Activated CD4-positive, alpha-beta T cell treated with anti-CD3 and anti-CD28 coated beads, Interleukin-2, amount 50 U/mL, for 1 hour (primary cell): ENCODE measurements at places on chromosomes 4 and X.

DNA sequence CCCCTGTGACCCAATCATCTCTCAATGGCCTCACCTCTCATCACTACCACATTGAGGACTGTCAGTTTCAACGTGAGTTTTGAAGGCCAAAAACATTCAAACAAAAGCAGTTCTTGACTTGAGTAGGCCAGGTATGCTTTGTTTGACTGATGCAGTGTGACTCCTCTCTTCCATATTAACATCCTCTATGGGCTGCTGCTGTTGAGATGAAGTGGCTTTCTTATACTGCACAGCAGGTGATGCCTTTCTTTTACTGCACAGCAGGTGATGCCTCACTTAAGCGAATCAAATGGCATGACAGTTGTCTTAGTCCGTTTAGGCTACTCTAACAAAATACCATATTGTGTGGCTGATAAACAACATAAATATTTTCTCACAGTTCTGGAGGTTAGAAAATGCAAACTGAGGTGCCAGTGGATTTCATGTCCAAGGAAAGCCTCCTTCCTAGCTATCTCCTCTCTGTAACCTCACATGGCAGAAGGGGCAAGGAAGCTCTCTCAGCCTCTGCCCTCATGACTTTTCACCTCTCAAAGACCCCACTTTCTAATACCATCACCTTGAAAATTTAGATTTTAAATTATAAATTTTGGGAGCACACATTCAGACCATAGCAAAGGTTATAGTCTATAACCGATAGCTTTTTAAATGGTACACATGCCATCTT lies 2267.9 kb upstream of the AGA start:
- no peak for DNase-seq

DNA sequence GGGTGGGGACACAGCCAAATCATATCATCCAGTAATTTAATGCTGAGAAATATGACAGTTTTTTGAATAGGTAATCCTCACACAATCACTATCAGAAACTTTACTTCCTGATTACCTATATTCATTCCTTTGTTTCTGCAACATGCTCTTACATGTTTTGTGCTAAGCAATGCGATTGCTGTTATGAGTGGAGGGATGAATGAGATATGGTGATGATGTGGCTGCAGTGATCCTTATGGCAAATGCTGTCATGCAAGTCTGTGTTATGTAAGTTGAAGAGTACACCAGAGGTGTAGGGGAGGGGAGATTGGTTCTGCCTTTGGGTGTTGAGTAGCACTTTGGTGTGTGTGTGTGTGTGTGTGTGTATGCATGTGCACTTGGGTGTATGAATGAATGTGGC lies 14.6 kb downstream of the HERC3 start:
- no peak for DNase-seq

DNA sequence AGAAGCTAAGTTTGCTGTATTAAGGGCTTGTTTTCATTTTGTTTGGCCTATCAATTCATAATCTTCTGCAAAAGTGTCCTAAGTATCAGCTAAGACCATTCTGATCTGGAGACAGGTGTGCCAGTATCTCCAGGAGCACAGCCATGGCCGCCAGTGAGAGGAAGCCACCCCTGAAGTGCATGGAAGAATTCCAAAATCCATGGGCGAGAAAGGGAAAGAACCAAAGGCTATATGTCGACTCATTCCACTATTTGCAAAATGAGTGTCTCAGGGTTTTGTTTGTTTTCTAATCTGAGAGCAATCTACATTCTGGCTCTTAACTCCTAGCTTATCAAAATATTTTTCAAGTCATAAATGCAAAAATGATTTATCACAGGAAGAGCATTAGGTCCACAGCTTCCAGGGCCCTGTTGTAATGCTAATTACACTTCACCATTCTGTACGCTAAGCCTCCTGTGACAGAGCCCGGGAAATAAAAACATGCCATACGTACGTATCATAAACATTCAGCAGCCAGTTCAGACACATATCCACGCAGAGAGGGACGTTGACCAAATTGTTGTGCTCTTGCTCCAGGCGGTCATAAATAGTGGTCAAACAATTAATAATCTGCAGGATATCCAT lies 137.3 kb upstream of the FTHL17 start:
- DNase-seq, result no peak

- DNase-seq, result no peak
Observed at GRCh38 chr4:2423066-2423465, 4.3 kb downstream of the CFAP99 start.

GRCh38 chr4:38166082-38166481 lies 205.9 kb downstream of the PTTG2 start:
- no peak for DNase-seq

GRCh38 chr4:121842862-121843261 lies 19.2 kb upstream of the CCNA2 start:
- DNase-seq, result no peak

DNA sequence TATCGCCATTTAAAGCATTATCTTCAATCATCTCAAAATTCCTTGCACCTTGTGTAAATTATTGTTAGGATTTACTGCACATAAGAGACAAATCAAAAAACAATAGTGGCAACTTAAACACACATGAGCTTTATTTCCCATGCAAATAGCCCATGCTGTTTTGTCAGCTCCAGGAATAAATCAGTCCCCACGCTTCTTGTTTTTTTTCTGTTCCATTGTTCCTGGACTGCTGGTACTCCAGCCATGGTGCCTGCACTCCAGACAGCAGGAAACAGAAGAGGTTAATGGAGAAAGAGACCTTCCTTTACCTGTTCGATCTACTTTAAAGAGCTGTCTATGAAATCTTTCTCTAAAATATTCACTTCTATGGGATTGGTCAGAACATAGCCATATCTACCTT lies 1515.7 kb upstream of the TENM3 start:
- DNase-seq, result no peak

DNA sequence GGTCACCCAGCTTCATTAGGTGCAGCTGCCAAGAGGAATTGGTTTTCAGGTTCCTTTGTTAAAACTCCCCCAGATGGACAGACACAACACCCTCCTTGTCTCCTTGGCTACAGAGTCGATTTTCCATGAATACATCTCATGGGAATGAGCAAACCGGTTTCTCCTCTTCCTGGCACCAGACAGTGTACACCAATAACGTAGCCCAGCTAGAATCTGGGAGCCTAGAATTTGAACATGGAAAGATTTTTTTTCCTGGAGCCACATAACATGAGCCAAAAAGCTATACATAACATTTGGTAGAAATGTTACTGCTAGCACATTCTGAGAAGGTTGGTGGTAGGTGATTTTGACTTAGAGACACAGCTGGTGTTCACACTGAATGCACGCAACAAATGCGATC lies 62.9 kb upstream of the SLC34A2 start:
- no peak for DNase-seq

DNA sequence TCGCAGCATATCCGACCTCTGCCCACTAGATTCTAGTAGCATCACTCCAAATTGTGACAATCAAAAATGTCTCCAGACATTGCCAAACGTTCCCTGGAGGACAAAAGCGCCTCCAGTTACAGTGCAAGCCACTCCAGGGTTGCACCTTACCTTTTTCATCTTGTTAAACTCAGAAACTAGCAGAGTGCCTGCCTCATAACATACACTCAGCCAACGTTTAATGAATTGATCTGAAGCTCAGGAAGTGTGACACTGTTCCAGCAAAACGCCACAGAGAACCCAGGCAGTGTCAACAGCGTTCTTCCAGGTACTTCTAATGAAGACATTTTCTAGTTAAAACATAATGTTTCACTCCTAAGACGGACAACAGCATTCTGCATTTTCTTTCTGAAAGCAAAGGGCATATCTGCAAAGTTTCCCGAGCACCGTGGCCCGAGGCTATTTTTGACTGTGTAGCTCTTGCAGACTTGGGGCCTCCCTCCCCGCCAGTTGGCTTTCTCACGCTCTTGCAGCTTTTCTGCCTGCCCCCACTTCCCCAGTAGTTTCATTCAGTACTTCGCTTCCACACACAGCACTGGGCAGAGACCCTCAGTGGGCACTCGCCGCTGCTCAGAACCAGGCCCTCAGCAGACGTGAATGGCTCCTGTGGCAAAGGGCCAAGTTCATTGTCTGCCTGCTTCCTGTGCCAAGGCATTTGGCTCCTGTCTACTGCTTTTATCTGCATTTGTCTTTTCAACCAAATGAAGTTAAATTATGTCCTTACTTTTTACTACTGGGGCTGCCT lies 133.4 kb upstream of the TTC29 start:
- DNase-seq, result no peak

GRCh38 chr4:28354880-28355656 lies 1494.4 kb downstream of the STIM2 start:
- DNase-seq, result no peak

DNA sequence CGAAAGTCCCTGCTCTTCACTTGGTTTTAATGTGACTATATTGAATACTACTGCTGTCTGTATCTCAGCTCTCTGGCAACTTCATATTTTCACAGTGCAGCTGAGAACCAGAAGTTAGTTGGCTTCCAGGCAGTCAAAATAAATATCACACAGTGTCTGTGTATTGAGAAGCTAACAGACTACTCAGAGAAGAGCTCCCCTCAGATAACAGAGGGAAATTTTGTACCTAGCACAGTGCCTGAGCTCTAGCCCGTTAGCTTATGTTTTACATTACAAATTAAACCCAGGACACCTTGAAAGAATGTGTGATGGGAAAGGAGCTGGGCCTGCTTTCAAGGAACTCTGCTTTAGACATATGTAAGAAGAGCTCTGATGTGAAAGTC lies 22.7 kb downstream of the JADE1 start:
- DNase-seq, result no peak

DNA sequence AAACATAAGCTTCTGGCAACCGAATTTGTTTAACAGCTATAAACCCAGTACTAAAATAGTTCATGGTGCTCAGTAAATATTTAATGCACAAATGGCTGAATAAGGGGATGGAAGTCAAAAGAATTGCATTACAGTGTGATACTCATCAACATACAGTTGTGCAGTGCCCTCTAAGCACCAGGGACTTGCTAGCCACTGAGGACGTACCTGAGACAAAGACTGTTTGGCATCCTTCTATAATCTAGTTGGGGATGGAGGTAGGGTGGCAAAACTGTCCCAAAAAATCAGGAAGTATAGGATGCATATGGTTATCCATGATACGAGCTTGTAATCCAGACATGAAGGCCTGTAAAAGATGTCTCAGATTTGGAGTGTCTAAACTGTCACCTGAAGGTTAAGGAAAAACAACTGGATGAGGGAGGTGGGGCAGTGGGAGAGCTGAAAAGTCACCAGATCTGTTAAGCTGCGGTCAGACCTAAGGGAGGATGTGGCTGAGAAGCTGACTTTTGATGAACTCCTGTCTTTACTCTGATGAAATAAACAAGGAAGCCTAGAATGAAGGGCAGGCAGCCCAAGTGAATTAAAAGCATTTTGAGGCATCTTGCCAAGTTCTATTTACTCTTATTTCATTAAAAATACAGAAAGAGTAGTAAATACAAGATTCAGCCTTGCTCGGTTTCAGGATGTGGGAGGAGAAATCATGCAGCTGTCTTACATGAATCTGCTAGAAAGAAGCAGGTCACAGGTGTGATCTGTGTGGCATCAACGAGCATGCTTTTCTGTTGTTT lies 12.0 kb upstream of the CD38 start:
- peak; percentile 21 for DNase-seq

- DNase-seq, result no peak
Observed at GRCh38 chr4:158588285-158588684, 66.6 kb downstream of the RXFP1 start.

GRCh38 chrX:138925330-138925729 lies 213.8 kb upstream of the FGF13 start:
- DNase-seq, result no peak

DNA sequence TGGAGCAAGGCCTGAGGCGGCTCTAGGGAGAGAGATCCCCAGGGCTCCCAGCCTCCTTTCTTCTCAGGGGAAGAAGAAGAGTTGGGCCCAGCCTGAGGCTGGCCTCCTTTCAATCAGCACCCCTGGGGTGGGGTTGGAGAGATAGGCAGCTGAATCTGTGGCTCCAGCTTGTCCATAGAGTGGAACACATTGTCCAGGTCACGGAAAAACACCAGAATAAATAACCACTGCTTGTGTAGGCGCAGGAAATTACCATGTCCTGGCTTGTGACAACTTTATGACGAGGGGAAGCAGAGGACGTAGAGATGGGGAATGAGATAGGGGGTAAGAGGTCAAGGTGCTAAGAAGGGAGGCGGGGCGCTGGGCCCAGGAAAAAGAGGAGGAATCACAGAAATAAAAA lies 80.8 kb upstream of the EFNB1 start:
- no peak for DNase-seq

DNA sequence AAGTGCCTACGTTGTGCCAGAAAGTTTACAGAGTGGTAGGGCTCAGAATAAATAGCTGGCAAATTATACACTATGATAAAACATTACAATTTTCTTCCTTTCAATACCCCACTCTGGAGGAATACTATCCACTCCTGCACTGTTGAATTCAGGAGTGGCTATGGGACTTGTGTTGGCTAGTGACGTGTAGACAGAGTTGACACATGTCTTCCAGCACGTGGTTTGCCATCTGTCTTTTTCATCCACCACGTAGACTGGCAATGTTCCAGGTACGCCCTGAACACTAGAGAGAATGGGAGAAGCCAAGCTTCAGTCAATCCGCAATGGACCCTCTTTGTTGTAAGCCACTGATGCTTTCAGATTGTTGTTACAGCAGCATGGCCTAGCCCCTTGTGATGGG lies 168.8 kb upstream of the RBPJ start:
- DNase-seq, result no peak

GRCh38 chr4:15434091-15434490 lies 6.3 kb downstream of the C1QTNF7 start:
- DNase-seq, result no peak

GRCh38 chrX:24415921-24416320 lies 49.2 kb upstream of the PDK3 start:
- no peak for DNase-seq

DNA sequence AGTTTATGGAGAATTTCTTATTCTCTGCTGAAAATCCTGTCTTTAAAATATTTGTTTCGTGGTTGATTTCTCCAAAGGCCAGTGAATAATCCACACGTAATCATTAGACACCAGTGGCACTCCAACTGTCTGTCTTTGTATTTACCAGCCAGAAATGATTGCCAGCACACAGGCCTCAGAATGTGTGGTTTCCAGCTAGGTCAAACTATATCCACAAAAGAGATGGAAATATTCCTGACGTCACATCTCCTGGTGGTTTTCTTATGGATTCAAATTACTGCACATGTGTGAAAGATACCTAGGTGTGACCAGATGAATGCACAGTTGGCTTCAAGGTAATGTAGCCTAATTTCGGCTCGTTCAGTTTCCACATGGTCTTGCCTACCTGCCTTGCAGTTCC lies 27.2 kb upstream of the TENM3 start:
- DNase-seq, result no peak

GRCh38 chr4:120881351-120881750 lies 41.2 kb downstream of the PRDM5 start:
- no peak for DNase-seq

DNA sequence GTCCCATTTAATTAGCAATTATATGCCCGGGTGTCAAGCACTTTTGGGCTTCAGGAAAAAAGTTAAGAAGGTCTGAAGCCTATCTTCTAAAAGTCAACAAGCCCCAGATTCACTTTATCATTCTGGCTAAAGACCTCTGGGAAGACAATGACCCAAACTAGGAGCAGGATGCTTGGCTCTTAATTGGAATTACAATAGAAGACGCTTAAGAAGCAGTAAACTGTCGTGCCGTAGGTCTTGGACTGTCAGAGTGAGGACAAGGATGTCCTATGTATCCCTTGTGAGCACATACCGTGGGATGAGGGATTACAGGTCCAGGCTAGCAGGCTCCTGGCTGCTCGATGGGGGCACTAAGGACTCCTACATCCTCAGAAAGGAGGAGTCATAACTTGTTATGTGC lies 3.2 kb upstream of the ARHGAP36 start:
- no peak for DNase-seq
